ENCODE measurements at places on chromosomes 2 and 18.

GRCh38 chr2:74095632-74096031 lies 52.1 kb downstream of the BOLA3 start:
- DNase-seq: peak; percentile 15

DNA sequence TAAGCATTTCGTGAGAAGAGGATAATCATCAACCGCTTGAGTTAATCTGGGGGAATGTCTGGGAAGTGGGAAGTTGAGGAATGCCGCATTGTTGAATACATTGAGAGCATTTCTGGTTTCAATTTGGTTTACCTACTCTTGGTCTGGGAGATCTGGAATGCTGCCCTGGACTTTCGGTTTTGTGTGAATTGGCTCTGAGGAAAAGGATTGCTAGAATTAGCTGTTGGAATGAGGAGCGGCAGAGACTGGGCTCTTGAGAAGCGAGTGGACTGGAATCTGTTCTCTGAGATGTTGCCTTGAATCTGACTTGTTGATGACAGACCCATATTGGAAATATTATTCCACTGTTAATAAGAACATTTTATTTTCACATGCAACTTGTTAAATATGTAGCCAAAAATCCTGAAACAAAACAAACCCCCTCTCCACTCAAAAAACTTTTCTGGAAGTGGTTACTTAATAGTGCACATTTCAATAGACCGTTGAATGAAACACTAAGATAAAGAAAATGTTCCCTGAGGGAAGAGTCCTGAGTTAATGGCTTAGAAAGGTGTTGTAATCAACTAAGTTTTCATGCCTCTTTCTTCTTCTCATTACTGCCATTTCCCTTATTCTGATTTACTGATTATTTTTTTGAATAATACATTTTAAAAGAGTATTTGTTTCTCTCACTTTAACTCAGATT lies 50.8 kb downstream of the PTPRM start:
- DNase-seq: no peak

GRCh38 chr2:367246-367645 lies 79.4 kb upstream of the ALKAL2 start:
- DNase-seq: no peak

GRCh38 chr2:20702563-20702962 lies 35.6 kb downstream of the GDF7 start:
- no peak for DNase-seq

DNA sequence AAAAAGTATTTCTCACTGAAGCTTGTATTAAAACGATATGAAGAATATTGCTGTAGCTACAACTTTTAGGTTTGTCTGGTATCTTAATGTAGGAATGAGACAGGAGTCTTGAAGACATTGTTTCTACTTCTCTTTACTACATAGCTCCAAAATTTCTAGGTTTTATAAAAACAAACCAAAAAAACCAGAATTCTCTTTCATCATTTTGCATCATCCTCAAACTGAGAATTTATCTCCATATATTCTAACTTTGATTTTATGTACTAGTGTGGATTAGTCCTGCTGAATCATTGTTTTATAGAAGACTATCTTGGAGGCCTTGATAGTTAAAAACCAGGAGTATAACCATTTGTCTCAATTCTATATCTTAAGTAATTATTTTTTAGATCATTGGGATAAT lies 100.2 kb downstream of the ICA1L start:
- no peak for DNase-seq

All from NCI-H2029 (cell line).